Activated naive CD8-positive, alpha-beta T cell treated with anti-CD3 and anti-CD28 coated beads, Interleukin-2, amount 10 ng/mL, durations not matched to agents 7 days and 5 days (primary cell): ENCODE measurements at places on chromosomes 13 and 19.
A peak's percentile ranks its signal among the peaks of the same experiment; 100 is the strongest.

DNA sequence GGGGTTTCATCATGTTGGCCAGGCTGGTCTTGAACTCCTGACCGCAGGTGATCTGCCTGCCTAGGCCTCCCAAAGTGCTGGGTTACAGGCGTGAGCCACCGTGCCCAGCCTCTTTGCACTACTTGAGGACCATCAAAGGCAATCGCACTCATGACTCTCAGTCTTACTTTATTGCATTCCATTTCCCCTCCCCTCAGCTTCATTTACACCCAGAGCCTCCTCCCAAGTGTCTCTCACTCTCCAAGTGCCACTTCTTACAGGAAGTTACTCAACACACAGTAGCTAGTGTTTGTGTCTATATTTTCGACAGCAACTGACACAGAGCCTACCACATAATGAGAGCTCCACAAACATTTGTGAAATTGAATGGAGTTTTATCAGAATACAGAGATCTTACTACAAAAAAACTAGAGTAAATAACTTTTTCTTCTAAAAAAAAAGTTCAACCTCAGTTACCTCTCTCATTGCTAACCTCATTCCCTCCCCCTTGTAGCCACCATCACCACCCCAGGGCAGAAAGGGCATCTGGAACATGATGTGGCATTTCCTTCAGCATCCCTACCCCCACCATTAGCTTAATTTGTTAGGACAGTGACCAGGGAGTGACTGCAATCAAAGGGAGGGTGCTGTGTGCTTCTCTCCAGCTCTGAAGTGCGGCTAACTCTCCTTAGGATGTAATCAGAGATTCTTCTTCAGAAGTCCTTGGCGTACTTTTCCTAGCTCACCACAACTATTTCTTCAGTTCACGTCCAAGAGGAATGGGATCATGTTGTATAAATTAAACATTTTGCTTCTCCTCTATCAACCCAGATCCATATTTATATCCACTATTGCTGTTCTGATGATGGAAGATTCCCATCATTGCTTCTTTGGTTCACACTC, 17.0 kb upstream of the RUBCNL start:
- no peak for DNase-seq

GRCh38 chr13:59954601-59955000, 209.1 kb downstream of the DIAPH3 start:
- DNase-seq = no peak

GRCh38 chr19:47097396-47098201, 16.0 kb downstream of the ZC3H4 start:
- no peak for DNase-seq

DNA sequence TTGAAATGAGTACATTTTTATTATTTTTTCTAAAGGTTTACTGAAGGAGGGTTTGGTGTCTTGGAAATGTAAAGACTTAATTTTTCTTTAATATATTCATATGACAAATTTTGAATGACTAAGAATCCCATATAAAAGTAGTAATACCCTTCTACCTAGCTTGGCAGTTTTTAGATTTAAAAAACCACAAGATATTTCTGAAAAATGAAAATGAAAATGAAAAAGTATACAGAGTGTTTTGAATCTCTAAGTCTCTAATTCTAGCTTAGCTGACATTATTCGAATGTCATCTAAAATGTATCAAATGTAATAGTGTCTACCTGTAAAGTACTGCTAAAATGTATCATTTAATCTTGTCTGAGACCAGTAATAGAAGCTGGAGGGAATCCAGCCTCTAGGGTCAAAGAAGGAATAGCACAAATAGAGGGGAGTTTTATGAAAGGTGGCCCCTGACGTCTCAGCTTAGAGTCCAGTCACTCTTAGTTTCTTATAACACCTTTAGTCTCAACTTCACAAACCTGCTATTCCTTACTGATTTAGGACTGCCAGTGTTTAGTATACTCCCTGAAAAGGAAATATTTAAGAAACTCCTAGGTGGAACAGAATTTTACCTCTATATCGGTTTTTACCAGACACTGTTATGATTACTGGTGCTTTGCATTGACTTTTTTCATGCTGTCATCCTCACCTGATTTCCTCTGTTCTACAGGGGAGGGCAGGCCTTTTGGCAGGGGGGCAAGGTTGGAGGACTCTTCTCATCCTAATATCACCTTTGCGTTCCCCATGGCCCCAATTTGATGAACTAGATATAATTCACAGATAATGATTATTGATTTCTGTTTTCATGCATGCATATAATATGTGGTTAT, 16.2 kb upstream of the MIR17HG start:
- no peak for DNase-seq

DNA sequence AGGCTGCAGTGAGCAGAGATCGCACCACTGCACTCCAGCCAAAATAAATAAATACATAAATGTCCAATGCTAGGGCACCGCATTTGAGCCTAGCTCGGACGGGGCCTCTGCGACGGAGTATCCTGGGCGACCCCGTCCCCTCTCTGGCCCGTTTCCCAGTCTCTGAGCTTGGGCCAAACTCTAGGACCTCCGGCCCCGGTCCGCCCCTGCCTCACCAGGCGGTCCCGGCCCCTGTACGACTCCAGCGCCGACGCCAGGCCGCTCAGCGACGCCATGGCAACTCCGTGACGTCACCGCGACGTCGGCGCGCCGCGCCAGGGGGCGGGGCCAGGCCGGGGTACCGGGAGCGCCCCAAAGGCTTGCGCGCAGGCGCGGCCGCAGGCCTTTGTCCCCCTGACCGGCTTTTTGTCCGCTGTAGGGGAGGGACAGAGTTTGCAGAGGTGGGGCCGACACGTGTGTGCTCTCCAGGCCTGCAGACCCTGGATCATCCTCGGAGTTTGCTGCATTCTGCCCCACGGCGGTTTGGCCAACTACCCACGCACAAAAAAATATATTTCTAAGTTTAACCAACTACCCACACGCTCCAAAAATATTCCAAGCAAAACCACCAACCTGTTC, at the start of gene PEX11G:
Gene PEX11G, minus strand, starts transcription at position 300 of the 618 bp plus-strand sequence. Its CDS starts 25 bp downstream, at position 275.
- peak; percentile 97 for DNase-seq
